ENCODE measurements at places on chromosomes 16 and 17.

- no peak for DNase-seq
Observed at GRCh38 chr16:4944333-4945281, 7.7 kb upstream of the PPL start.

GRCh38 chr16:4920826-4921225 is 16.1 kb downstream of the PPL start:
- DNase-seq, result no peak

DNA sequence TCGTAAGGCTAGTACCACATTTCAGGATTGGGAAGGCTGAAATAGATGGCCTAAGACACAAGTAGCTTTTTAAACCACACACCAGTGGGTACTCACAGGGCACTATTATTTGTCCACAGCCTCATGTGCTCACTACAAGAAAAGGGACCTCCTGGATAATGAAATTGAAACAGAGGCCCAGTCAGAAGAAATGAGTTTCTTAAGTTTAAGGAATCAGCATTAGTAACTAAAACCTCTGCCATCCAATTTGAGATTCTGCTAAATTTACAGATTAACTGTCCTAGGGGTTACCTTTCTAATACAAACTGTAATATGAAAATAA is 3.0 kb downstream of the USP7 start:
- DNase-seq, result no peak

DNA sequence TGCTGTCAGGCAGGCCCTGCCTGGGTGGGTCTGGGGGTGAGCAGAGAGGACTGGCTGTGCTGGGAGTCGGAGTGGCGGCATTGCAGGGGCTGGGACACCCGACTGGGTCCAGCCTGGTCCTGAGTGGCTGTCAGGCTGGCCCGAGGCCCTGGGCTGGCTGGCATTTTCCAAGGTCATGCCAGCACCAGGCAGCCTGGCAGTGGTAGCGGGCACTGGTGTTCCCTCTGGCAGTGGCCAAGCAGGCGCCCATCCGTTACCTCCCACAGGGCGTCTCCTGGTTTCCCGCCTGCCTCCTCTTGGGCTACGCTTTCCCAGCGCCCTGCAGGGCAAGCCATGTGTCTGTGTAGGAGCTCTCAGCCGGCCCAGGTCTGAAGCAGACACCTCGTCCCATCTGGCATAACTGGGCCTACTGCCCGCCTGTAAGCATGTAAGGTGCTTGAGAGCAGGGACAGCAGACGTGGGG is 5.7 kb upstream of the PKMYT1 start:
- no peak for DNase-seq

DNA sequence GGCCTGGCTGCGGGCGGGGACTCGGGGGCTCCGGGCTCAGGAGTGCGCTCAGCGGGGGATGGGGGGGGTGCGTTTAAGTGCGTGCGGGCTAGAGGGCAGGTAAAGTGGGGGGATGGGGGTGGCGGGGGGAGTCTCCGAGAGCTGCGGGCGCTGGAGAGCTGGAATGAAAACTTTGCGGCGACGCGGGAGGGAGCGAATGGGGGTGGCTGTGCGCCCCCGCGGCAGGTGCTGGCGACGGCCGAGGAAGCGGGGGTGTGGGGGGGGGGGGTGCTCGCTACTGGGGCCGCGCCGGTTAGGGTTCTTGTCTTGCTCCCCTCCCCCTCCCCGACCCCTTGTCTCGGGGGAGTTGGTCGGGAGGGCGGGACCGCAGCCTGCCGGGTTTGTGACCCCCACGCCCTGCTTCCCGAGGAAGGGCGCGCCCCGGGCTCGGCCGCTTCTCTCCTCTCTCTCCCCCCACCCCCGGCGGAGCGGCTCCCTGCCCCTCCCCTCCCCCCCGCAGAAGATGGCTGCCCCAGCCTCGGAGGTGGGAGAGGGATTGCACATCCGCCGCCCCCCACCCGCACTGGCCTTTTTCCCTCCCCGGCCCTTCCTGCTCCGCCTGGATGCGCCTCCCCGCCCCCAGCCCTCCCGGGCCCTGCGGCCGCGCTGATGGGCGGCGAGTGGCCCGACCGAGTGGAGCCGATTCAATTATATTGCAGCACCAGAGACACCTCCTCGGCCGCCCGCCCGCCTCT is 649 bp downstream of the GSE1 start:
- no peak for DNase-seq

GRCh38 chr16:82848013-82848412 is 221.2 kb downstream of the CDH13 start:
- no peak for DNase-seq

- DNase-seq, result no peak
Observed at GRCh38 chr17:71937914-71938313, 182.9 kb upstream of the SOX9 start.

- DNase-seq, result no peak
Observed at GRCh38 chr16:87407511-87408112, 15.5 kb downstream of the MAP1LC3B start.

- DNase-seq, result no peak
Observed at GRCh38 chr16:50068550-50068949, 2.8 kb downstream of the HEATR3 start.

DNA sequence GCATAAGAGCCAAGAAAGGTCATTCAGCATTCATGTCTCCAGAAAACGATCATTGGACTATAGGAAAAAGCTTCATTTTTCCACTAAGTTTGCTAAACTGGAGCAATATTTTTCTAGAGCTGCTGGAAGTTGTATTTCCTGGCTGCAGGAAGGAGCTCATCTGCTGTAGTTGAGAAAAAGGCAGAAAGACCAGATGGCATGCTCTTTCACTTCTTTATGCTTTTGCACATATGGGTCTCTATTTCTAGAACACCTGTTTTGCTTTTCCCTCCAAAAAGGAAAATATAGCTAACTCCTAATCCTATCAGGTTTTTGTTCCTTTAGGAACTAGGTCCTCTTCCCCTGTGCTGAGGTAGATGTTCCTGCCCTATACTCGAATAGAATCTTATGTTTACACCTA is 61.9 kb upstream of the HLF start:
- DNase-seq, result no peak

GRCh38 chr17:79330229-79330628 is 255.6 kb downstream of the ENGASE start:
- no peak for DNase-seq

DNA sequence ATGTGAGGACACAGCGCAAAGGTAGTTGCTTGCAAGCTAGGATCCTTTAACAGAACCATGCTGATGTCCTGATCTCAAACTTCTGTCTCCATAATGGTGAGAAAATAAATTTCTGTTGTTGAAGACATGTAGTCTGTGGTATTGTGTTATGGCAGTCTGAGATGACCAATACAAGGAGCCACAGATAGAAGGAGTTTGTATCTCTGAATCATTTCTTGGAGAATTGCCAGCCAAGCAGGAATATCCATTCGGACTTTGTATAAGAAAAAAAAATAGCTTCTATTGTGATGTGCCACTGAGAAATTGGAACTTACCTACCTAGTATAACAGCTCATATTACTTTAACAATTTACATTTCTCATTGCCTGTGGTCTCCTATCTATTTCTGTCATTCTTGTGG is 447.6 kb upstream of the CA10 start:
- DNase-seq, result no peak

DNA sequence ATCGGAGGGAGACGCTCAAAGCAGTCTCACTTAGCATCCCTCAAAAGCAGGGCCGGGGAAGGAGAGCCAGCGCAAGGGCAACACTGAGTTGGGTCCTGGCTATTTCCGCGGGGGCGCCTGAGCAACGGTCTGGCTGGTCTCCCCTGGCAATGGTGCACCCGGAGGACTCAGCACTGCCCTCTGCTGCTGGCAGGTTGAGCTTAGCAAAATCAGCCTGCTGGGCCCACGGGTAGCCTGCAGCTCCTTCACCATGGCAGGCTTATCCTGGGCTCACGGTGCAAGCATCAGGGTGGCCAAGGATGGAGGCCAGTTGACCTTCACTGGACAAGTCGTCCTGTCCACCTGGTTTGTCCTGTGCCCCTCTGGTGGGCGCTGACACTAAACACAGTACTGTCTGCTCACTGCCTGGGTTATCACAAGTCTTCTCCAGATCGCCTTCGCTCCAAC is 14.4 kb upstream of the ALDH3A1 start:
- no peak for DNase-seq

DNA sequence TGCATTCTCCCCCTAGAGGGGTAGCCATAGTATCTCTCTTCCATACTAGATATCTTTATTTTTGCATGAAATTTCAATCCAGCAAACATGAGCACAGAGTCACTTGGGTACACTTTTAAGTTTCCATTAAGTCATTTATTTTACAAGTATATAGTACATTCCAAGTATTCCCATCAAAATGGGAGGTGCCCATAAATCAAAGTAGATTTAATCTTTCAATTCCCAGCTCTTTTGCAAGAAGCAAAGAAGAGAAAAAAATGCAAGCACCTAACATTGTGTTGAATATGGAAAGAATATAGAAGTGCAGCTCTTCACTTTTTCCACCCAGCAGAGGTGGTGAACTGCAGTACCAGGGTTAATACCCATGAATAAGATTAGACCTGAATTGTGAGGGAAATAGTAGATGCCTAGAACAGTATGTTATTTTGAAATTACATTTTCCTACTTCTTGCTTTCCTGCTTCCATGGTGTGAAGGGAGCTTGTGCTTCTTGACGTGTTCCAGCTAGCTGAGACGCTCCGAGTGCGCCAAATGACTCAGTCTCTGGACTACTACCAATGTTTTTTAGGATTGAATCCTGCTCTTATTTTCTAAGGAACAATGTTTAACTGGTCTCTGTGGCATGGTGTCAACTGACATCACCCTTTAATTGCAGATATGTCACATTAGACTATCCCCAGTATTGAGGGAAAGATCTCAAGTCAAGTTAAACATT is 151.1 kb upstream of the MAF start:
- no peak for DNase-seq

Data from D721Med (cell line).